NCI-H187 (cell line): ENCODE measurements at places on chromosomes 6 and 20.
A peak's percentile ranks its signal among the peaks of the same experiment; 100 is the strongest.

- DNase-seq = no peak
Measured at GRCh38 chr6:31353384-31353945, 3.5 kb downstream of the HLA-B start.

DNA sequence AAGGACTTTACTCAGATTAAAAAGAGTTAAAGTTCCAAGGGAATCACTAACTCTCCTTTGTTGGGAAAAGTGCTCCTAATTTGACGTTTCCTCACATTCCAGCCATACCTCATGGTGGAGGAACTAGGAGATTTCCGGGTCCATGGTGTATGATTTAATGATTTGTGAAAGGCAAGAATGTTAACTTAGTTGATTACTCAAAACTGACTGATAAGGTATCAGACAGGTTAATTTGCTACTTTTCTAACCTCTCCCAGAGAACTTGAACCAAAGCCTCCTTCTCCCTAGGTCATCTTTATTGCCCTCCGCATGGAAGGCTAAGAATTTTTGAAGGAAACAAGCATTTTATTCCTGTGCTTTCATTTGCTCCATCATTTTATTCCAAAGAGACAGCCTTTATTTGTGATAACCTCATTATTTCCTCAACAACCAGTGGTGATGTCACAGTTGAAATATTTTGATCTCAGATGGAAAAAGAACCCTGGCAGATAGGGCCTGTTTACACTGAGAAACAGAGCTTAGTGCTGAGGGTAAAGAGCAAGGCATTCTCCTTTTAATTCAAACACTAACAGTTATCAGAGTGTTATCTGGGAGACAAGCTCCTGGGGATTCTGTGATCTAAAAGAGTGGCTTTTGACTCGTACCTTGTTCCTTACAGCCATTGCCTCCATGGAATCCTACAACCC is 57.4 kb upstream of the BMP2 start:
- no peak for DNase-seq

GRCh38 chr20:50153153-50153499 is 397 bp downstream of the PEDS1 start:
- DNase-seq = no peak

GRCh38 chr6:32936239-32937152 is 4.3 kb downstream of the HLA-DMB start:
- DNase-seq = no peak

GRCh38 chr6:42230345-42231321 is 13.0 kb upstream of the MRPS10 start:
- DNase-seq = no peak

DNA sequence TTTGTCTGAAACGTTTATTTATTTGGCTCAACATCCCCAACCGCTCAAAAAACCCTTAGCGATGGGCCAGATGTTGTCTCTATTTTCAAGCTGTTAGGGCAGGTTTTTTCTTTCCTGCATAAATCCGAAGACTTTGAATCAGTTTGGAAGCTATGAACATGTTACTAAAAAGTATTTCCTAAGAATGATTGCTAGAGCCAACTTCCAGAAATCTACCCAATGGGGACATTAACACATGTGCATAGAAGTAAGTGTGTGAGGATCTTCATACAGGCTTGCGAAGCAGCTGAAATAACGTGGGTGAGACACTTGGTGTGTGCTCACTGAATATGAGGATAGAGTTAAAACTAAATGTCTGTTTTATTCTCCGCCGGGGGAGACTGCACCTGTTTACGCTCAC is 106.8 kb downstream of the BCAS1 start:
- no peak for DNase-seq

- DNase-seq = no peak
Measured at GRCh38 chr6:144063246-144063743, 32.1 kb downstream of the SF3B5 start.

- no peak for DNase-seq
Measured at GRCh38 chr20:469746-470490, 7.6 kb upstream of the TBC1D20 start.

- DNase-seq = no peak
Measured at GRCh38 chr20:36885356-36885755, 9.4 kb downstream of the TLDC2 start.

DNA sequence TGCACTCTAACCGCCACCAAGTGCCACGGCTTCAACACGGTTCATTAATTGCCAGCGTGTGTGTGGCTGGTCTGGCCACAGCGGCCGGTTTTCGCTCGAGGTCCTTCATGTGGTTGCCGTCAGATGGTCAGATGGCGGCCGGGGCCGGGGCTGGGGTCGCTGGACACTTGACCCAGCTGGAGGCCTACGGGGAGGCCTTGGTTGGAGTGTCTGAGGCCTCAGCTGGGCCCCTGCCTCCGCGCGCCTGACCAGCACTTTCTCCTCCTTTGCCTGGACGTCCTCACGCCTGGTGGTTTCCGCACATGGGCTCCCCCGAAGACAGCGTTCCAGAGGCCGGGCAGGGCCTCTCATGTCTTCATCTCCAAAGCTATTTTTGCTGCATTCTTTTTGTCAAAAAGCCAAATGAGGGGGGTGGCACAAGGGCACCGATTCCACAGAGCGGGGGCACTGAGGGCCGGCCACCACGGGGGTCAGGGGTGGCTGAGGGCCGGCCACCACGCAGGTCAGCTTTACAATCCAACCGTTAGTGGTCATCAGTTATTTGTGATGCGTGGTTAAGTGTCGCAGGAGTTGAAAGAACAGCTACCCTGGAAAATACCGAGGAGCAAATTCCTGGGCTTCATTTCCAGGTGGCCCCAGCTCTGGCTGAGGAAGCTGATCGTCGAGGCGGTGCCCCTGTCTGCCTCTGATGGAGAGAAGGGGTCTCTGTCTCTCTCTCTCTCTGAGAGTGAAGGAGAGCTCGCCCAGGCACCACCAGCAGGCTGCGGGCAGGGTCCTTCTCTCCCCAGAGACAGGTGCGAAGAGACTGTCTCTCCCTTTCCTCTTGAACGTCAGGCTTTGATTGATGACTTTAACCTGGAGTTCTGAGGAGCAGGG is 50.5 kb upstream of the FRMD1 start:
- no peak for DNase-seq

DNA sequence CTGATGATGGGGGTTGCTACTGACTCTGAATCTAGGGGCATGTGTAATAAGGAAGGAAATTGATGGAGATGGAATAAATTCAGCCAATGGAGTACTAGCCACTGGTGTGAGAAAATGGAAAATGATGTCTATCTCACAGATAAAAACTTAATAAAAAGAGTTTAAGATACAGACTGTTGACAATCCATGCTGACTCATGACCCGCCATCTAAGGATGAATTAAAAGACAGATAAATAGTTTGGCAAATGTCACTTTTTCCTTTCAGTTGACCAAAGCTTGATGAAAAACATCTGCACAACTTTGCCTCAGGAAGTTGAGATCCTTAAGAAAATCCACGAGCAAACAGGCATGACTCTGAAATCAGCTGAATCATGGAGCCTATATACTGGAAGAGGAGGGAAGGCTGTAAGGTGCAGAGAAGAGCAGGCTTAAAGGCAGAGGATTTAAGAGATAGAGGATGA is 82.6 kb upstream of the BMP5 start:
- no peak for DNase-seq

- no peak for DNase-seq
Measured at GRCh38 chr6:5865506-5866031, 141.2 kb downstream of the NRN1 start.

DNA sequence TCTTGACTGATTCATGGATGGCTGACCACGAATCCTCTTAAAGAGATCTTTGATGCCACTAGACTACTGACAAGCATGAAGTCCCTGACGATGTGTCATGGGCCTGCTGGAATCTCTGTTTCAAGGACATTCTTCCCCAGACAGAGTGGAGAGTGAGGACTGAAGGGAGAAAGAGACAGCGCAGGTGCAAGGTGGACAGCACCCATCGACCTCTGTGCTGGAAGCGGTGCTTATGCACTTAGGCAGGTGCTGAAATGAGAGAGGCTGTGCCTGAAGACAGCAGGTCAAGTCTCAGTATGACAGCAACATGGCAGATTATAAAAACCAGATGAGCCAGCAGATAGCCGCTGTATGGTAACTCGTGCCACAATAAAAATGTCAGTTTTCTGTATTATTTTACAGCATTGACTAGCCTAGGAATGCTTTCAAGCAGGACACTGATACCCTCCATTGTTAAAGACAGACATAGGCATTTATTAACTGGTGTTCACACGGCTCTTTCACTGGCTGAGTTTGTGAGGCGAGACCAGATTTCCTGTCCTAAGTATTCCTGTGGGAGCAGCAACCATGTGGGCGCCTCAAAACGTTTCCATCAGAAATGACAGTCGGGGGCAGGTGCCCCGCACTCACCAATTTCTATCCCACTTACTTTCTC is 47.5 kb downstream of the FOXC1 start:
- DNase-seq = no peak

DNA sequence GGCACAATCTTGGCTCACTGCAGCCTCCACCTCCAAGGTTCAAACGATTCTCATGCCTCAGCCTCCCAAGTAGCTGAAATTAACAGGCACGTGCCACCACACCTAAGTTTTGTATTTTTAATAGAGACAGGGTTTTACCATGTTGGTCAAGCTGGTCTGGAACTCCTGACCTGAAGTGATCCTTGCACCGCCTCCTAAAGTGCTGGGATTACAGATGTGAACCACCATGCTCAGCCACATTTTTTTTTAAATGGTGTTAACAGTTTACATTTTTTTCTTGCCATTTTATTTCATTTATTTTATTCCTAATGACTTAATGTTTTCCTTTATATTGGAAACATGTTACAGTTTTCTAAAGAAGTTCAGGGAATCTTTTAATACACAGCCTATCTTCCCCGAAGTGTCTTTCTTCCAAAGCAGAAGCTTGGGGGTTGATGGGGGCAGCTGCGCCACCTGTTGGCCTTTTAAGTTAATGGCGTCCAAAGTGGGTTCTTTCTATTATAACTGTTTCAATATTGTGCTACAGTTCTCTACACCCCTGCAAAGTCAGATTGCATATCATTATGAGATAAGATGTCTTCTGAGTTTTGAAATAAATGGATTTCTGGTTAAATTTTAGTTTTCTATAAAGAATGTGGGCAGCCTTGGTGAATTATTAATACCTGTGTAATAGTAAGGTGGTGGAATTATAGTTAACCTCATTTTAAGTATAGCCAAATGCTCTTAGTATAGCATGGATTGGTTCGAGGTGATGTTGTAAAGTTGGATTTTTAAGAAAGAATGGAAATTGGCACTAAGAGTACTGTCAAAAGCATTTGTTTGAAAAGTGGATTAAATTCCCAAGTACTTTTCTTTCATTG is 42.0 kb upstream of the PLCG1 start:
- peak; percentile 4 for DNase-seq

DNA sequence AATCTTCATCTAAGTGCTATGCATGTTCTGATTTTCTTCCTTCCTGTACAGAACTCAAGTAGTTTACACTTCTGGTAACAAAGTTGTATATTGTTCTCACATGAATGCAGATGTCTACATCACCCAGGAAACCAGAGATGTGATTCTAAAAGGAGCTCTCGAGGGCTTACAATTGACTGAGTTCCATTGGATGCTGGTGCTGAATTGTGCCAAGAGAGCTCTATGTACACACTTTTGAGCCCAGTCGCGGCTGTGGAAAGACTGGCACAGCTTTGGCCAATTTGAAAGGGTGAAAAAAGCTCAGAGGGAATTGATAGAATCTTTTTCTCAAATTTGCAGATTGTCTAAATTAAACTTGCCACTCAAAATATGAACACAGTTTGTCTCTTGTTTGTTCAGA is 340.7 kb downstream of the LMBRD1 start:
- no peak for DNase-seq

DNA sequence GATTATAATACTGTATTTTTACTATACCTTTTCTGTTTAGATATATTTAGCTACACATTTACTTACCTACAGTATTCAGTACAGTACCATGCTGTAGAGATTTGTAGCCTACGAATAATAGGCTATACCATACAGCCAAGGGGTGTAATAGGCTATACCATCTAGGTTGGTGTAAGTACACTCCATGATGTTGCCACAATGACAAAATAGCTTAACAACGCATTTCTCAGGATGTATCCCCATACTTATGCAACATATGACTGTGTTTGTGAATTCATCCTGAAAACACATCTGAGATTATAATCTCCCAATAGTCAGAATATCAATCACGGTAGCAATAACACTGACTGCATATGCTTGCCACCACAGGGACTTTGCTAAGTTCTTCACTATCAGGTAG is 20.7 kb downstream of the B4GALT5 start:
- DNase-seq = no peak

DNA sequence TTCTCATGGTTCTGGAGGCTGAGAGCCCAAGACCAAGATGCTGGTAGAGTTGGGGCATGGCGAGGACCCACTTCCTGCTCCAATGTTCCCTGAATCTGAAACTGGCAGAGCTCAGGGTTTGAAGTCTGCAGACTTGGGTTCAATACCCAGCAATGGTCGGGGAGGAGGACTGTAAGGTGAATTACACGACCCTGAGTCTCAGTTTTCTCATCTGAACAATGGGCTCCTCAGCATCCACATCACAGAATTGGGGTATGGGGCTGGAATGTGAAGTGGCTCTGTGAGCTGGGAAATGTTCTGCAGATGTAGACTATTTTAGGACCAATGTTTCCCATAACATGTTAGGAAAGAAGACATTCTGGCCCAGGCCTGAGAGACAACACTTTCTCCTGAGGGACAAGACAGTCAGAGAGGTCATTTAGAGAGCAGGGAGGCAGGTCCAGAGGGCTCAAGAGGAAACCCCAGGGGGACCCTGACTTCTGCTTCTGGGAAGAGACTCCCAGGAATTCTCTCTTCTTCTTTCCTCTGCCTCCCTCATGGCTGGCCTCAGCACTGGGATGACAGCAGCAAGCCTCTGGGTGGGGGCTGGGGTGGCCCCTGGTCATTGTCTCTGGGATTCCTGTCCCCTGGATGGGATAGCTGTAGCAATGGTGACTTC is 141.3 kb upstream of the PMEPA1 start:
- DNase-seq = no peak

- no peak for DNase-seq
Measured at GRCh38 chr6:5778317-5778857, 228.3 kb downstream of the NRN1 start.

DNA sequence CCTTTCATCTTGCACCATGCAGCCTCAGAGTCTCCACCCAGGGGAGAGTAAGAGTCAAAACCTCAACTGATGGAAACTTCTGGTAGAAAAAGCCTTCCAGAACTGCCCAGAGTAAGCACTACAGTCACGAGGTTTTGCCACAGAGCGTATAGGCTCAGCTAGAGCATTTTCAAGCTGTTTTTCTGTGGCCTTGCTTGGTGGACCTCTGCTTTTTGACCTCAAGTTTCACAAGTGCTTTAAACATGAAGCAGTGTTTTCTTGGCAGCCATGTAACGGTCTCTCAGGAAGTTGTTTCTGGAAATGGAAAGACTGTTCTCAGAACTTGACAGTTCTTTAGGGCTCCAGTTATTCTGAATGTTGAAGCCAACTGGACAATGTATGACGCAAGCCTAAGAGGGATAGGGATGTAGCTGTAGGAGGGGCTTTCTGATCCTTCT is 146.5 kb downstream of the ZDHHC14 start:
- DNase-seq = no peak

DNA sequence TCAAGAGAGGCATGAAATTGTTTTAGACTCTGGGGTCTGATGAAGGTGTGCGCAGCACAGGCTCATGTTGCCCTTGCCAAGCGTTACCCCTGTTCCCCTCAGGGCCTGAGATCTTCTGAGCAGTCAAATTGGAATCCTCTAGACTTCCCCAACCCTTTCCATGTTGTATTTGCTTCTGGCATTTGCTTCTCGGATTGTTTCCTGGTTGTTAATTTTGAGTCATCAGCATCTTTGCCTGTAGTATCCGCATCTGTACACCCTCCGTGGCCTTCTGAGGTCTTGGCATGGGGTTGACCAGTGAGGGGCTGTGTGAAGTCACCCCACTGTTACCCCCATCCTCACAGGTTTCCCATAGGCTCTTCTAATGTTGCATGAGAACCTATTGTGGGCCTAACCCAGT is 40.9 kb downstream of the SLC24A3 start:
- no peak for DNase-seq
